ENCODE measurements at places on chromosomes 3 and 15. TPM values are rescaled to one million over a fixed set of nuclear protein-coding genes. Genes with fewer than 3 reads are reported as not detected.

GASK1A gene
- not detected for total RNA-seq

GOLGA8M gene
- not detected for total RNA-seq

TNFAIP8L3 gene
- 3.9 TPM for total RNA-seq

ITIH3 gene
- total RNA-seq, result 0.05 TPM

FRMD5 gene
- total RNA-seq, result 4.1 TPM

CACNA1D gene
- total RNA-seq, result 1.2 TPM

SOX14 gene
- not detected for total RNA-seq

RBP2 gene
- total RNA-seq, result not detected

KBTBD12 gene
- total RNA-seq, result not detected

TM6SF1 gene
- 0.10 TPM for total RNA-seq

ABHD17C gene
- 42.0 TPM for total RNA-seq

IL5RA gene
- total RNA-seq, result not detected

ENTPD3 gene
- not detected for total RNA-seq

CNTN3 gene
- not detected for total RNA-seq

ATP13A5 gene
- not detected for total RNA-seq

KLHL24 gene
- total RNA-seq, result 6.8 TPM

RAB6B gene
- 2.4 TPM for total RNA-seq

CCR9 gene
- total RNA-seq, result not detected

CPLX3 gene
- not detected for total RNA-seq

TMOD3 gene
- total RNA-seq, result 39.3 TPM
